Muscle of arm (tissue), 14 donors: ENCODE measurements at places on chromosomes 13 and 19. TPM values are rescaled to one million over a fixed set of nuclear protein-coding genes. Genes with fewer than 3 reads are reported as not detected.
A peak's percentile ranks its signal among the peaks of the same experiment; 100 is the strongest.

- peak; percentile 83 for DNase-seq
These were observed 379 bp upstream of the CDC34 start for GRCh38 chr19:531009-531752.

DNA sequence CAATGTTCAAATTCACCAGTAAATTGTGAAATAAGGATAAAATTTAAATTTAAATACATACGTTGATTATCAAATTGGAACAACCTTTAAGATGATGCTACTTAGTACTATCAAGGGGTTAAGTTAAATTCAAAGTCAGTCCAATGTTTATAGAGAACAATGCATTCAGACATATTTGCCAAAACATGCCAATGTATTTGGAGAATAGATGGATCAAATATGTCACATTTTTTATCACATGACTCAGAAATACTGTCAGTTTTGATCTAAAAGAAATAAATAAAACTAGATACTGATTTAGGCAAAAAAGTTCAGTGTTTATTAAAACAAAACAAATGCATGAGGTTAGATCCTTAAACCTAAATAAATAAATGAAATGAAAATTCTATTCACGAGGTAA is 281.2 kb downstream of the SLITRK5 start:
- no peak for DNase-seq

- DNase-seq = no peak
These were observed 14.8 kb upstream of the ATP8B3 start for GRCh38 chr19:1826557-1827521.

The ZIC5 gene
- not detected for polyA plus RNA-seq
